Stromal cell of bone marrow (primary cell): ENCODE measurements at places on chromosomes 6 and 20.

DNA sequence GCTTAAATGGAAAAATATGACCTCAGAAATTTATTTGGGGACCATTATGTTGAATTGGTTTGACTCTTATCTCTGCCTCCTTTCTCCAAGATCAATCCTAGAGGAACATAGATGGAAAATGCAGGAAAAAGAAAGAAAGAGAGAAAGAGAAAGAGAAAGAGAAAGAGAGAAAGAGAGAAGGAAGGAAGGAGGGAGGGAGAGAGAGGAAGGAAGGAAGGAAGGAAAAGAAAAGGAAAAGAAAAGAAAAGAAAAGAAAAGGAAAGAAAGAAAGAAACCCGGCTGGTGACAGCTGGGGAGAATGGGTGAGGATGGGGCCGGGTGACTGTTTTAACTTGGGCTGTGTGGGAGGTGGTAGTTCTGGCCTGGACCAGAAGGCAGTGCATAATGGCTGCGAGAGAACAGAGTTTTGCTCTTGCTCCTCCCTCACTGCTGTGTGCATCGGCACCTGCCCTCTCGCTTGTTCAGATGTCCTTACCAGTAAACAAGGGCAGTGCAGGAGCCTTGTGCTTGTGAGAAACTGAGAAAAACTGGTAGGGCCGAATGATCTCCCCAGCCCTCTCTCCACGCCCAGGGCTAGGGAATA is 24.7 kb downstream of the GLO1 start:
- no peak for DNase-seq

DNA sequence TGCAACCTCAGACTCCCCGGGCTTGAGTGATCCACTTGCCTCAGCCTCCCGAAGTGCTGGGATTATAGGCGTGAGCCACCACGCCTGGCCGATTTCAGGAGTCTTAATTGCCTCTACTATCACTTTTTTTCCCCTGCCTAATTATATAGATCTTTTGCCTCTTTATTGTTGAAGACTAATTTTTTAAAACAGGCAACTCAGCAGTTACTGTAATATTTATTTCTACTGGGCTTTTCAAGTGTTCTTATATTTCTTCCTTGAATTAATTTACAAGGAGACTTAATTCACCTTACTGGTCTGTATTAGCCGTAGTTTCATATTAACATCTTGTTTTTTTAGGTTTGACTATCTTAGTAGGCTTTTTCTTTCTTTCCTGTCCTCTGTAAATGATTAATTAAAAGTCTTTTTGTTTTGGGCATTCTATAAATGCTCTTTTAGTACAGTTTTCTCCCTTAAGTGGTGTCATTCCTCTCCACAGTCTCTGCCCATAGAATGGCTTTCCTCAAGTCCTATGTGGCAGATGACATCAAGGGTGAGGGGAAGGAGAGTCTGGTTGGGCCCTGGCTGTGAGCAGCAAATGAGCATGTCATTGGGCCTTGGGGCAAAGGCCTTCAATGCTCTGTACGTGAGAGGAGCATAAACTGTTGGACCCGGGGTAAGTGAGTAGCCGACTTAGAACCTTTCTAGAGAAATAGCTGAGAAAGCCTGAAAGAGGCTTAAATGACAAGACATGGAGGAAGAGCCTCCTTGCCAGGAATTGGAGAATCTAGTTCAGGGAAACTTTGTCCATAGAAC is 36.0 kb downstream of the ANKS1A start:
- DNase-seq = no peak

- DNase-seq = no peak
Measured at GRCh38 chr6:17768881-17769280, 62.2 kb upstream of the NUP153 start.

DNA sequence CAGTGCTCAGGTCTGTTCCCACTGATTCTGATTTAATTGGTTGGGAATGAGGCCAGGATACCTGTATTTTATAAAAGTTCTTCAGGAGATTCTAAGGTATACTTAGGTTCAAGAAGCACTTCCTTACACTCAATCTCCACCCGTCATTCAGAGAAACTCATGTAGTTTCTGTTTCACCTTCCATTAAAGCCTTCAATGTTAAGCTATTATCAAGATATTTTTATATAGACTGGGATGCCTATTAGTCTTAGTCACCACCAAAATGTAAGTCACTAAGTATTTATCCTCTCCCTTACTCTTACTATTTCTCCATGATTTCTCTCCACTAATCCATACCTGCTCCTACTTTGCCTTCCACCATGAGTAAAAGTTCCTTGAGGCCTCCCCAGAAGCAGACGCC is 38.1 kb upstream of the GCLC start:
- no peak for DNase-seq

GRCh38 chr6:16857969-16858592 is 96.8 kb upstream of the ATXN1 start:
- DNase-seq = no peak

GRCh38 chr6:130303431-130303830 is 62.4 kb upstream of the TMEM200A start:
- DNase-seq = peak; percentile 22

DNA sequence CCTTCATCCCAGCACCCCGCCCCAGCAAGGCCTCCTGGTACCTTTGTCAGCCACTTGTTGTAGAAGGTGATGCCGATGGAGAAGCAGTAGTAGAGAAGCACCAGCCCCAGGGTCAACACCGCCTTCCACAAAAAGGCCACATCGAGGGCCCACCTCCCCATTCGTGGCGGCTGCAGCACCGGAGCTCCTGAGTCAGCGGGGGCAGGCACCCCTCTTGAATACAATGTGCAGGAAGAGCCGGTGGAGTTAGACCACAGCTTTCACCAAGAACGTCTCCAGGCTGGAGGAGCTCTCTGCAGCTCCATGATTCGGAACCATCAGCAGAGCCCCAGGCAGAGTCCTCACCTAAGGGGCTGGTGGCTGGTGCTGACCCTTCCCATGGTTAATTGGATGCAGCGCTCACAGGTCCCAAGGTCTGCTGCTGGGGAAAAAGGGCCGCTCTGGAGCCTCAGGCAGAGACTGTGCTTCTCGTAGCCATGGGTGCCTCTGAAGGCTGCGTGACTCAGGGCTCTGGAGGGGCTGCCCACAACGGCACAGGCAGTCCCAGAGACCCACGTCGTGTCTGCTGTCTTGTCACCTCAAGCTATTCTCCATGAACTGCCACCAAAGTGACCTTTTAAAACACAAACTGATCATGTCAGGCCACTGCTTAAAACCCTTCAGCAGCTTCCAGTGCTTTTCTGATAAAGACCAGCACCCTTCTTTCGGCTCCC is 47.9 kb downstream of the ELMO2 start:
- DNase-seq = no peak

- DNase-seq = no peak
Measured at GRCh38 chr6:123182998-123183397, 187.0 kb downstream of the CLVS2 start.
